ENCODE measurements at places on chromosomes 16 and 17.

- no peak for DNase-seq
These were observed 15.1 kb downstream of the SNX11 start for GRCh38 chr17:48122665-48123045.

DNA sequence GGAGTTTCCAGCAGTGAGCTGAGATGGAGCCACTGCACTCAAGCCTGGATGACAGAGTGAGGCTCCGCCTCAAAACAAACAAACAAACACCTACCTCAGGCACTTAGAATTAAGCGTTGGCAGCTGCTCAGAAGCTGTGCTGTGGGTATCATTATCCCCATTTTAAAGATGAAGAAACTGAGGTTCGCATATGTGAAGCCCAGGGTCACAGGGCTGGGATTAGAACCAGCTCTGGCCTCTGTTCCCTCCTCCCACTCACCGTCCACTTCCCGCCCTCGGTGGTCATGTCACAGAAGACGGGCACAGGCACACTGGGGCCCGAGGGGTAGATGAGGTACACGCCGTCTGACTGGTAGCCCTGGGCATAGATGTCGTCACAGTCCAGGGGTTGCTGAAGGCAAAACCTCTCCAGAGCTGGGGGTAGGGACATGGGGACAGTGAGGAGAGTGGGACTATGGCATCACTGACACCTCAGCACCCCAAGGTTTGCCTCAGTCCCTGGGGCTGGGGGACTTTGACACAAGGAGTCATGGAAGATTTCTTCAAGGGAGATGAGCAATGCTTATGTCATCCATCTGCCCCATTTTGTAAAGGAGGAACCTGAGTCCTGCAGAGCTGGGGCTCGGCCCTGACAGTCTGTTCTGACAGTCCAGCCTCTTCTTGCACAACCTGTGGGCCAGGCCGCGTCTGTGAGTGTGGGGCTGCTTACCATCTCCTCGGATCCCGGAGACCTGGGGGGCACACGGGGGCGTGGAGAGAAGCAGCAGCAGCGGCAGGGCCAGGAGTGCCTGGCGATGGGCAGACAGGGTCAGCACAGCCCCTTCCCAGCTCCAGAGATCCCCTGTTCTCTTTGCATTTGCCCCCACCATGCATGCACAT lies 700 bp downstream of the MFAP4 start:
- DNase-seq, result no peak

DNA sequence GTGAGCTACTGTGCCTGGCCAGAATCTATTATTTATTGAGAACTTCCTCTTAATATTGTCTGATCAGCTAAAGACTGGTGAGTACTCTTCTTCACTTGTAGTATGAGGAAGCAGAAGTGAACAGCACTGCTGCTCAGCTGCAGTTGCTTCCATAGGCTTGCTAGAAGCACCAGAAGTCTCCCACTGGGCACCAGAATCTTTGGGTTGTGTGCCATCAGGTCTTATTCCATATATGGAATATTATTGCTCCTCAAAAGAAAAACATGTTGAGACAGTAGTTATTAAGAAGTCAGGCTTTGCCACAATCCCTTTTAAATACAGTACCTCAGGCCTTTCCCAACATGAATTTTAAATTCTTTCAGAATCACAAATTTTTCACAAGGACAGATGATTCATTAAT lies 17.2 kb downstream of the SNTB2 start:
- no peak for DNase-seq

DNA sequence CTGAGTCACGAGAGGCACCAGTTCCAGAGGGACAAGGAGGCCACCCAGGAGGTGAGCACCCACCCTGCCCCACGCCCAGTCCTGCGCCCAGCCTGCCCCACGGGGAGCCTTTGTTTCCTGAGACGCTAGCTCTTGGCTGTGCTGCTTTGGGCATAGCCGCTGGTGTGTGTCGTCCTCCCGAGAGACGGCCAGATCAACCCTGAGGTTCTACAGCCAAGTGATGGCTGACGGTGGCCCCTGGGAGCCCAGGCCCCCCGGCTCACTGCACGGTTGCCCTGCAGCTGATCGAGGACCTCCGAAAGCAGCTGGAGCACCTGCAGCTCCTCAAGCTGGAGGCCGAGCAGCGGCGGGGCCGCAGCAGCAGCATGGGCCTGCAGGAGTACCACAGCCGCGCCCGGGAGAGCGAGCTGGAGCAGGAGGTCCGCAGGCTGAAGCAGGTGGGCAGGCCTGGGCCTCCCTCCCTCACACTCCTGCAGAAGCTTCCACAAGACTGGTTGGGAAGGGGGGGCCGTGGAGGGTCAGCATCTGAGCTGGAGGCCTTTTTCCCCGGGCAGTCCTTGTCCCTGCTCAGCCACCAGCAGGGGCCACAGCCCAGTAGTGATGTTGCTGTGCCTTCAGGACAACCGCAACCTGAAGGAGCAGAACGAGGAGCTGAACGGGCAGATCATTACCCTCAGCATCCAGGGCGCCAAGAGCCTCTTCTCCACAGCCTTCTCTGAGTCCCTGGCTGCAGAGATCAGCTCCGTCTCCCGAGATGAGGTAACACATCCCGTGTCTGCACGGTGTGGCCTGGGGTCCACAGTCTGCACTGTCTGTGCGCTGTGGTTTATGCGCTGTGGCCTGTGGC lies 7.4 kb upstream of the CAPN15 start:
- no peak for DNase-seq

GRCh38 chr17:9472541-9472940 lies 103.1 kb downstream of the STX8 start:
- no peak for DNase-seq

DNA sequence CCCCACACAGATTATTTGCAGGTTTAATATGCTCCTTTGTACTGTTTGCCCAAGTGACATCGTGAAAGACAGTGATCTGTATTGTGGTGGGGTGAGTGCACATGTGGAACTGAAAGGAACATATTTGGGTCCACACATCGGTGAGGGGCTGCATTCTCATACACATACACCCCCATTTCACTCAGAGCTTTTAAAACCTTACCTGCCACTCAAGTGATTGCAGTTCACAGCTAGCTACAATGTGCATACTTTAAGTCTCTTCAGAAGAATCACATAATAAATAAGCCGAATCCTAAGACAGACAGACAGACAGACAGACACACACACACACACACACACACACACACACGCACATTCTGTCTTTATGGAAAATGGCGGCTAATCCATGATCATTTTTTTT lies 102.6 kb downstream of the AATF start:
- DNase-seq, result no peak

DNA sequence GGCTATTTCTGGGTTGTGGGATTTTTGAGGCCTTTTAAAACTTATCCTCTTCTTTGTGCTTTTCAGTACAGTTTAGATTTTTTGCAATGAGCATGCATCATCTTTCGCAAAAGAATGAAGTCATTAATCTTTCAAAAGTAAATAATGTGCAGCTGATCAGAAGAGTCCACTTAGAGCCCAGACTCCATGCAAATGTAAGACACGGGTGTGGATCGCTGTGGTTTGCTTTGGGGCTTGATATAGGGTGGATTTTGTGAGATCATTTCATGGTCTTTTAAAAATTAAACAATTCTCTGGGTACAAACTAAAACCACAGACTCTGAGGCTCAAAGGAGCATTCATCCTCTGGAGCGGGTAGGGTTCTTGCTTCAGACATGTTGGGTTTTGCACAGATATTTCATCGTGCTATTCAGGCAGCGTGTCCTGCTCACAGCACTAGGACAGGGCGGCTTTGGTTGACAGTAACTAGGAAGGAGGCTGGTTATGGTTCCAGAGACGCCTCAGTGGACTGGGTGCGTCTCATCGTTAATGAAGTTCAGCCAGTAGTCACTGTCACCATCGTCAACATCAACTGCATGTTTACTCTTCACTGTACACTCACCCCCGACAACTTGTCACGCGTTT lies 129.4 kb upstream of the PLCG2 start:
- no peak for DNase-seq

DNA sequence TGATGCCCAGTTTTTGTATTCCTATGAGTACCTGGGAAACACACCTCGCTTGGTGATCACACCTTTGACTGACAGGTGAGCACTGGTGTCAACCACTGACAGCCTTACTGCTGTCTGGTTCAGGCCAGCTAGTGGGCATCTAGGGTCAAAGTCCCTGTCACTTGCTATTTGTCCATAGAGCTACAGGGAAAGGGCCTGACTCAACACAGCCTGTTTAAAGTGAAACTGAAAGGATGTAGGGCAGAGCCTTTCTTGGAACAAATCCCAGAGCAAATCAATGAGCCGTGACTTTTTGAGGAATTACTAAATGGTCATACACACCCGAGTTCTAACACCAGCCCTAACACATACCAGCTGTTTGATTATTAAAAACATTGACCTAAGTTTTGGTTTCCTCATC lies 106.8 kb downstream of the DNAH9 start:
- no peak for DNase-seq

GRCh38 chr17:48587276-48588073 lies 2.6 kb downstream of the HOXB3 start:
- DNase-seq, result peak; percentile 65

Data from dermis microvascular lymphatic vessel endothelial cell (primary cell).